ENCODE measurements at places on chromosomes 2 and 18. TPM values are rescaled to one million over a fixed set of nuclear protein-coding genes. Genes with fewer than 3 reads are reported as not detected.
A peak's percentile ranks its signal among the peaks of the same experiment; 100 is the strongest.

RAB6D gene
- not detected for total RNA-seq

SEC11C gene
- total RNA-seq, result 50.4 TPM

GRCh38 chr2:241535871-241536655, 22.5 kb upstream of the BOK start:
- no peak for DNase-seq

GPR155 gene
- 2.9 TPM for total RNA-seq

DNA sequence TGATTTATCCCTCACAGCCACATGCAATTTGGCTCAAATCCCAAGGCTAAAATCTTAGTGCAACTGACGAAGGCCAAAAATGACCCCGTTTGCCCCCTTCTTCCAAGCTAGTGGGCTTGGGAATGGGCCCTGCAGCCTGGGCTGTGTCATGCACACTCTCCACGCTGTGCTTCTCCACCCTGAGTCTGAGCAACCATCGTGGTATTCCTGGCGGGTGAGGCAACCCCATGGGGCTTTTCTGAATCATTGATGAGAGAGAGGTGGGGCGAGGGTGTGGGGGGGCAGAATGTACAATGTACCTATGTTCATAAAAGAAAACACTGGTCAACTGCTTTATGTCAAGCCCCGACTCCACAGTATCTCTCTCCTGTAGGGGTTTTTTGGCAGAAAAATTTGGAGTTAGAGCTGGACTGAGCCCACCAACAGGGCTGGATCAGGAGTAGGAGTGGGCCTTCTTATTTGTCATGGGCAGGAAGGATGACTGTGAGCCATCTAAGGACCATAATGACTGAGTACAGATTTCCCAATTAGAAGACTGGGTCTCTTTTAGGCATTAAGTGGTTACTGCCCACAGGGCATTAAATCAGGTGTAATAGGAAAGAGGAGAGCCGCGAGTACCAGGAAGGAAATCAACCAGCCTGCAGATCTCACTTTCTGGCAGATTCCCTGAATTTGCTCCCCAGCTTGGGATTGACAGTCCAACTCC, 8.9 kb downstream of the SULT1C2 start:
- peak; percentile 54 for DNase-seq

GRCh38 chr2:238280083-238280825, 8.2 kb downstream of the PER2 start:
- no peak for DNase-seq

- no peak for DNase-seq
Measured at GRCh38 chr2:117656546-117656945, 157.9 kb upstream of the DDX18 start.

PTPRN gene
- total RNA-seq, result 3.2 TPM

RUFY4 gene
- total RNA-seq, result not detected

- DNase-seq, result no peak
Measured at GRCh38 chr2:109532728-109533076, 81.1 kb downstream of the SEPTIN10 start.

HJURP gene
- 115 TPM for total RNA-seq

GRCh38 chr2:54818226-54818625, 94.8 kb downstream of the EML6 start:
- no peak for DNase-seq

DNA sequence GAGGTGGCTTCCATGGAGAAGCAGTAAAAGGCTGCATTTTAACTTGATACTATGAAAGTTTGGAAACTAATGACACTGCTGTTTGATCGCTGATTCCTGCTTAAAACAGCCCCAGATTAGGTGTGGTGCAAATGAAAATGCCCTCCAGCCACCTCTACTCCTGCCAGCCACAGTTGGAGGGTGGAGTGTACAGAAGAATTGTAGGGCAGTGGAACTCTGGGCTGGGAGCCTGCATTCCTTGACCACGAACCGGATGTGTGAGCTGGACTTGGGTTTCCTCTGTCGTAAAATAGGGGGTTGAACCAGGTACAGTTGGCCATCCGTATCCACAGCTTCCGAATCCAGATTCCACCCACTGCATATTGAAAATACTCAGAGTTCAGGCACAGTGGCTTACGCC, 84.6 kb upstream of the RFX8 start:
- peak; percentile 55 for DNase-seq

ATAD2B gene
- total RNA-seq, result 6.0 TPM

DNA sequence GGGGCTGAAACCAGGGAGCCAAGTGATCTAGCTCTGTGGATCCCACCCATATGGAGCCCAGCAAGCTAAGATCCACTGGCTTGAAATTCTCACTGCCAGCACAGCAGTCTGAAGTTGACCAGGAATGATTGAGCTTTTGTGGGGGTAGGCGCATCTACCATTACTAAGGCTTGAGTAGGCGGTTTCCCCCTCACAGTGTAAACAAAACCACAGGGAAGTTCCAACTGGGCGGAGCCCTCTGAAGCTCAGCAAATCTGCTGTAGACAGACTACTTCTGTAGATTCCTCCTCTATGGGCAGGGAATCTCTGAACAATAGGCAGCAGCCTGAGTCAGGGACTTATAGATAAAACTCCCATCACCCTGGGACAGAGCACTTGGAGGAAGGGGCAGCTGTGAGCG, 96.7 kb downstream of the CCDC148 start:
- peak; percentile 21 for DNase-seq

MGAT4A gene
- not detected for total RNA-seq

DNA sequence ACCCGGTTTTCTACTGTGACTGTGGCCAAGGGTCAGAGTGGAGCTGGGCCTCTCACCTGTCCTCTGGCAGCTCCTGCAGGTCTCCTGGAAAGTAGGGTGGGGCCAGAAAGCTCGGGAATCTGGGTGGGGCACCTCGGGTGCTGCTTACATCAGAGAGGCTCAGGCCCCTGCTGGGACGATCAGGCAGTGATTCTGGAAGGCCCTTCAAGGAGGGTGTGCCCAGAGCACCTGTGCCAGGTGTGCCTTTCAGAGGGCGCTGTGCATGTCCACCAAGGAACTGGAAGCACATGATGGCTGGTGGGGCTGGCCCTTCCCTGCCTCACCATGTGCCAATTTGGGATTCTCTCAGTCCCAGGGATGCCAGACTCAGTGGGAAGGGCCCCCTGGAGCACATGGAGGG, 44.0 kb downstream of the ATP6V1C2 start:
- DNase-seq, result no peak

GRCh38 chr18:70781860-70782453, 493.1 kb downstream of the SOCS6 start:
- DNase-seq, result peak; percentile 35

PLEK gene
- total RNA-seq, result not detected
